ENCODE measurements at places on chromosomes 1 and 21. TPM values are rescaled to one million over a fixed set of nuclear protein-coding genes. Genes with fewer than 3 reads are reported as not detected.

GRCh38 chr21:45469273-45470086, 64.5 kb downstream of the COL18A1 start:
- H3K4me1 ChIP-seq: peaks cover 53% of the 10 kb centered on the region
- H3K27ac ChIP-seq: peak overlapping the region; percentile 86
- H3K27me3 ChIP-seq: no peaks in the 10 kb centered on the region
- DNase-seq: no peak

GRCh38 chr1:207000651-207001291, 30.5 kb upstream of the FCAMR start:
- H3K4me1 ChIP-seq: peaks cover 12% of the 10 kb centered on the region
- H3K4me3 ChIP-seq: no peak overlapping the region
- H3K27me3 ChIP-seq: no peaks in the 10 kb centered on the region
- H3K36me3 ChIP-seq: no peaks in the 10 kb centered on the region

- H3K36me3 ChIP-seq: peaks cover 97% of the 10 kb centered on the region
- H3K27ac ChIP-seq: peak overlapping the region; percentile 83
- DNase-seq: no peak
- peaks cover 66% of the 10 kb centered on the region for H3K4me1 ChIP-seq
- H3K27me3 ChIP-seq: no peaks in the 10 kb centered on the region
Observed at GRCh38 chr1:156476501-156477298, 23.9 kb downstream of the MEF2D start.

DNA sequence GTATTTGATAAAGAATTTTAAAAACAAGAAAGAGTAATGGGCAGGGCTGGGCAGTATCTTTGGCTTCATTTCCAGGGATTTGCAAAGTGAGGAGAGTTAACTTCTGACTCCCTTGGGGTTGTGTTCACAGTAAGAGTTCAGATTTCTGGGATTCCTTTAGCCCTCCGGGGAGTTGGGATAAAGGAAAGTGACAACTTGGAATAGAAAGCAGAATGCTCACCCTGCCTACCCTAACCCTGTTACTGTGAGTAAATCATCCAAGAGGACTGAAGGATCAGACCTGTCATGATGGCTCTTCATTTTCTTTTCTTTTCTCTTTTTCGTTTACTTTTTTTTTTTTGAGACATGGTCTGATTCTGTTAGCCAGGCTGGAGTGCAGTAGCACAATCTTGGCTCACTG, 76.1 kb downstream of the CACHD1 start:
- no peak overlapping the region for H3K4me3 ChIP-seq
- H3K4me1 ChIP-seq: peaks cover 50% of the 10 kb centered on the region
- no peak overlapping the region for H3K27ac ChIP-seq
- DNase-seq: no peak
- H3K27me3 ChIP-seq: no peaks in the 10 kb centered on the region

GRCh38 chr1:53359225-53359933, 31.5 kb upstream of the LRP8 start:
- H3K4me3 ChIP-seq: no peak overlapping the region
- peak; percentile 57 for DNase-seq
- no peaks in the 10 kb centered on the region for H3K27me3 ChIP-seq
- no peaks in the 10 kb centered on the region for H3K4me1 ChIP-seq
- no peak overlapping the region for H3K27ac ChIP-seq

- H3K4me1 ChIP-seq: no peaks in the 10 kb centered on the region
- H3K4me3 ChIP-seq: no peak overlapping the region
- DNase-seq: no peak
- H3K36me3 ChIP-seq: no peaks in the 10 kb centered on the region
Observed at GRCh38 chr1:79887059-79887458, 880.5 kb upstream of the ADGRL4 start.

DNA sequence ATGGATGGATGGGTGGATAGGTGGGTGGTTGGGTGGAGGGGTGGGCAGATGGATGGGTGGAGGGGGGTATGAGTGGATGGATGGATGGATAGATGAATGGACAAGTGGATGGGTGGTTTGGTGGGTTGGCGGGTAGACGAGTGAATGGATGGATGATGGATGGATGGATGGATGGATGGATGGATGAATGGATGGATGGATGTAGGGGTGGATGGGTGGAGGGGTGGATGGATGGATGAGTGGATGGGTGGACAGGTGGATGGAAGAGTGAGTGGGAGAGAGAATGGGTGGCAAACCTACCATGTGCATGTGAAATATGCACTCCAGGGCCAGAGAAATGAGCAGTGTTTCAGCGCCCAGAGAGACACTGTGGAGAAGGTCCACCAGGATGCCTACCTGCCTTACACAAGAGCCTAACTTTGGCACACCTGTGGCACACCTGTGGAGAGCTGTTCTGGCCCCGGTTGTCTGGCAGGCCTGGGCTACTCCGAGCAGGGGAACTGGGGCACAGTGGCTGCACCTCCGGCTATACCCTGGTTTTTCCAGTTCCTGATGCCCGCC, 12.8 kb downstream of the EPHA2 start:
- DNase-seq: no peak
- H3K36me3 ChIP-seq: peaks cover 14% of the 10 kb centered on the region
- peaks cover 92% of the 10 kb centered on the region for H3K4me1 ChIP-seq
- no peak overlapping the region for H3K4me3 ChIP-seq
- H3K27me3 ChIP-seq: no peaks in the 10 kb centered on the region

DNA sequence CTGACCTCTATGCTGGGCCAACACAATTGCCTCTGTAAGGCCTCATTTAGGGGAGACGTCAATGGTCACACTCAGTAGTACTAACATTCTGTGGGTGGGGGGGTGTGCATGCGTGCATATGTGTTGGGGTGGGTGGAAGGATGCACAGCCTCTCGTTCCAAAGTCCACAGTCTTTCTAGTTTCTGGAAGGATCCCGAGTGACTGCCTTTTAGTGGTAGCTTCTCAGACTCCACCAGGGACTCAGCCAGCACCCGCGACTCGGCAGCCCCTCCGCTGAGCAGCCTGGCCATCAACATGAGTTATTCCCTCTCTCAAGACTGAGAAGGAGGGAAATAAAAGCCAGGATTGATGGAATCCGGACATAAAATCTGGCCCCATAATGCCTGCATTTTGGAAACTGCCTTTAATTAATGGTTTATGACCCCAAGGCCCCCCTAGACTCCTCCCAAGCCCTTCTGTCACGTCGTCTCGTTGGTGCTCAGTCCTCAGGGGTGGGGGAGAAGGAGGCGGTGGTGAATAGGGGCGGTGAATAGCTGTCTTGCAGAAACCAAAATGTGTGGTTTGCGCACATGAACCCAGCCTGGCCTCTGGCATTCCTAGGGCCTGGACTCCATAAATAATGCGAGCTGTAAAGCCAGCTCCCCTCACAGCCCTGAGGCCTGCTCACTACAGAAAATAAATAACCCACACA, 65.1 kb upstream of the TMEM51 start:
- no peak for DNase-seq
- no peak overlapping the region for H3K27ac ChIP-seq
- no peaks in the 10 kb centered on the region for H3K27me3 ChIP-seq
- H3K36me3 ChIP-seq: no peaks in the 10 kb centered on the region

- peaks cover 29% of the 10 kb centered on the region for H3K4me1 ChIP-seq
- no peaks in the 10 kb centered on the region for H3K36me3 ChIP-seq
- DNase-seq: no peak
- H3K27me3 ChIP-seq: no peaks in the 10 kb centered on the region
Observed at GRCh38 chr1:78004719-78005447, at the start of gene DNAJB4. DNAJB4 (plus strand) TSS chr1:78004939; CDS start chr1:78005111, 172 bp downstream.

DNA sequence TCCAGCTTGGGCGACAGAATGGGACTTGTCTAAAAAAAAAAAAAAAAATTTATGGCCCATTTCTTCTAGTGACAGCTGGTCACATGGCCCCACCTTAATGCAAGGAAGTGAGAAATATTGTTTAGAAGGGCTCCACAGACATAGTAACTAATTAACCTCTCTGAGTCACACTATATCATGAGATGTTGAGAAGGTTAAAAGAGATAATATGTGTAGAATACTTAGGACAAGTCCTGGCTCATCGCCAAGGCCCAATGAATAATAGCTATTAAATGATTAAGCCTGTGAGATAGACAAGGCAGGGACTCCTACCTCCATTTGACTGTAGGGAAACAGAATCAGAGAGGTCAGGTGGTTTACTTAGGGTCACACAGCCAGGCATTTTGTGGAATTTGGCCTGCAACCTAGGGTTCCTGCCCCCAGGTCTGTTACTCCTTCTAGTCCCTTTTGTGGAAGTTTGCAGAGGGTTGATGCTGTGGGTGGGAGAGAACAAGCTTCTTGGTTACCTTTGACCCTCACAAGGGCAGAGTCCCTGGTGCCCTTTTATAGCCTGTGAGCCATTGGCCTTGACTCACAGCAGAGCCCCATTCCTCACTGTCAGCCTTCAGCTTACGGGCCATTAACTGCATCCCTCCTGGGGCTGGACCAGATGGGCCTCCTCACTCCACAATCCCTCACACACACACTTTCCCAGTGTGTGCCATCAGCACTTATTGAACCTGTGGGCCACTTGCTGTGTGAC, 48.5 kb downstream of the OPRD1 start:
- no peaks in the 10 kb centered on the region for H3K36me3 ChIP-seq
- H3K4me1 ChIP-seq: peaks cover 5% of the 10 kb centered on the region
- no peak overlapping the region for H3K27ac ChIP-seq
- H3K4me3 ChIP-seq: no peak overlapping the region
- H3K27me3 ChIP-seq: peaks cover 8% of the 10 kb centered on the region

DNA sequence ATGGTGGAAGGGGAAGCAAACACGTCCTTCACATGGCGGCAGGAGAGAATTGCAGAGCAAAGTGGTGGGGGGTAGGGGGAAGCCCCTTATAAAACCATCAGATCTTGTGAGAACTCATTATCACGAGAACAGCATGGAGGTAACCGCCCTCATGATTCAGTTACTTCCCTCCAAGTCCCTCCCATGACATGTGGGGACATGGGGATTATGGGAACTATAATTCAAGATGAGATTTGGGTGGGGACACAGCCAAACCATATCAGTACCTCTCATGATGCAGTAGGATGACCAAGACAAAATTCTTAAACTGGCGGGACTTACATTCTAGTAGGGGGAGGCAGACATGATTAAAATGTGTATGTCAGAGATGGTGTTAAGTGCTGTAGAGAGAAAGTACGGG, 38.8 kb downstream of the WNT4 start:
- no peaks in the 10 kb centered on the region for H3K27me3 ChIP-seq
- peaks cover 11% of the 10 kb centered on the region for H3K36me3 ChIP-seq
- DNase-seq: no peak
- H3K27ac ChIP-seq: no peak overlapping the region
- H3K4me3 ChIP-seq: no peak overlapping the region
- peaks cover 2% of the 10 kb centered on the region for H3K4me1 ChIP-seq

DNA sequence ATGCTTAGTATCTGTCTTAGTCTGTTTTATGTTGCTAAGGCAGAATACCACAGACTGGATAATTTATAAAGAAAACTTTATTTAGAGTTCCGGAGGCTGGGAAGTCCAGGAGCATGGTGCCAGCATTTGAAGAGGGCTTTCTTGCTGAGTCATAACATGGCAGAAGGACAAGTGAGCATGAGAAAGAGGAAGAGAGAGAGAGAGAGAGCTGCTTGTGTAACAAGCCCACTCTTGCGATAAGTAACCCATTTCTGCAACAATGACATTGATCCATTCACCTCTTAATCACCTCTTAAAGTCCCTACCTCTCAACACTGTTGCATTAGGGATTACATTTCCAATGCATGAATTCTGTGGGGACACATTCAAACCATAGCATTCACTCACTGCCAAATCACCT, 11.7 kb upstream of the MYOCOS start:
- H3K27ac ChIP-seq: no peak overlapping the region
- no peak for DNase-seq
- no peaks in the 10 kb centered on the region for H3K4me1 ChIP-seq
- H3K27me3 ChIP-seq: no peaks in the 10 kb centered on the region

DNA sequence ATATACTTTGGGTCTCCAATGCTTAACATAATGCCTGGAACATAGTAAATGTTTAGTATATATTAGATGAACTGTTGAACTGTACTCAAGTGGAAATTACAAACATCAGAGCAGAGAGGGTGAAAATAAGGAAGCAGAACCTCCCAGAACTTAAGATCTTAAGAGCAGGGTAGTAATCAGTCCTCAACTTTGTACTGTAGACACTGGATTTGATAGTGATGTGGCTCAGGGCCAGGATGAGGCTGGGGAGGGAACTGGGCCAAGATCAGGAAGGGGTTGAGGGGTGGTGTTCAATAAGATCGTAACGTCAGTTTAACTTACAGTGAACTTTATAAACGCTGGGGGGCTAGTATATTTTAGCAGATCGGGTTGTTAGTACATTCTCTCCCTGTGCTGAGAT, 15.4 kb downstream of the MPZL1 start:
- H3K4me3 ChIP-seq: no peak overlapping the region
- H3K4me1 ChIP-seq: peaks cover 9% of the 10 kb centered on the region
- no peak for DNase-seq
- H3K27ac ChIP-seq: no peak overlapping the region

- no peaks in the 10 kb centered on the region for H3K27me3 ChIP-seq
- no peak overlapping the region for H3K27ac ChIP-seq
- no peak for DNase-seq
- H3K4me1 ChIP-seq: no peaks in the 10 kb centered on the region
- H3K4me3 ChIP-seq: no peak overlapping the region
Observed at GRCh38 chr1:161781995-161782394, 15.9 kb downstream of the ATF6 start.

DNA sequence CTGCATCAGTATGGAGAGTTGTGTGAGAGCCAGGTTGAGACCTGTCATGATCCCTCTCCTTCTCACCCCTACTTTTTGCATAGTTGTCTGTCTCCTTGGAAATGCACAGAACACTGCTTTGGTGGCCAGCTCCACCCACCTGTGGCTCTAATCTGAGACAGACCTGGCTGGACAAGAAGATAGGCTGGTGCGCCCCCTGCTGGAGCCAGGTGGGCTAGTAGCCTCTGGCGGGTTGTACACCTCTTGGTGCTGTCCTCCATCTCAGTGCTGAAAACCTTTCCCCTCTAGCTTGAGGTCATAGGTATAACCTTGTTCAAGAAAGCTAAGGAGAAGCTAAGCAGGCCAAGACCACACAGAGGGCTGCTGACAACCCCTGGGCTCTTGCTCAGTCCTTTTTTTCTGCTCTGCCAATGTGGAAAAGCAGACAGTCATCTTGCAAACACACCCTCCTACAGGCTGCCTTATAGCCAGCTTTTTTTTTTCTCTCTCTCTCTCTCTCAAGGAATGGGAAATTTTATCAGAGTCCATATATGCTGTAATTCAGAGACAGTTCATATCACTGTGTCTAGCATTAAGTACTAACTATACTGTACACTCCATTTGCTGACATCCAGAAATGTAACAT, 58.8 kb upstream of the SPATA6 start:
- no peak overlapping the region for H3K4me3 ChIP-seq
- no peak for DNase-seq
- H3K27me3 ChIP-seq: peaks cover 11% of the 10 kb centered on the region
- H3K36me3 ChIP-seq: no peaks in the 10 kb centered on the region
- peaks cover 4% of the 10 kb centered on the region for H3K4me1 ChIP-seq

CELA3B gene
- not detected for total RNA-seq

HSD3B1 gene
- 5.4 TPM for total RNA-seq

EPB41 gene
- total RNA-seq: 72.3 TPM

NIPAL3 gene
- 75.4 TPM for total RNA-seq
